ENCODE measurements at places on chromosomes 7 and 10.

DNA sequence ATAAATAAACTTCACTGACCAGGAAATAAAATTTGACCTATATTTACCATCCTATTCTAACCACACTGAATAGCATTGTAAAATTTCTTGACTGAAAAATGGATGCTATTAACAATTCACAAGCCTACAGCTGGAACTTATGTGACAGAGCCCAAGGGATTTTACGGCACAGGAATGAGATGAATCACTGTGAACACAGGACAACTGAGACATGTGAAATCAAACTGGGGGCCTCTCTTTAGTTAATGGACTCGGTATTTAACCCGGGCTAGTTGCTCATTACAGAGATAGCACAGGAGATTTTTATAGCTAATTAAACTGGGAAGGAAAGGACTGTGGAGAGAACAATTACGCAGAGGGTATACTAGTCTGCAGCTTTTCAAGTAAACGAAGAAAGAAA lies 100.6 kb downstream of the MICU1 start:
- no peaks in the 10 kb centered on the region for H3K27me3 ChIP-seq
- no peak overlapping the region for H3K4me3 ChIP-seq
- DNase-seq = no peak
- no peak overlapping the region for H3K27ac ChIP-seq
- H3K4me1 ChIP-seq = no peaks in the 10 kb centered on the region

DNA sequence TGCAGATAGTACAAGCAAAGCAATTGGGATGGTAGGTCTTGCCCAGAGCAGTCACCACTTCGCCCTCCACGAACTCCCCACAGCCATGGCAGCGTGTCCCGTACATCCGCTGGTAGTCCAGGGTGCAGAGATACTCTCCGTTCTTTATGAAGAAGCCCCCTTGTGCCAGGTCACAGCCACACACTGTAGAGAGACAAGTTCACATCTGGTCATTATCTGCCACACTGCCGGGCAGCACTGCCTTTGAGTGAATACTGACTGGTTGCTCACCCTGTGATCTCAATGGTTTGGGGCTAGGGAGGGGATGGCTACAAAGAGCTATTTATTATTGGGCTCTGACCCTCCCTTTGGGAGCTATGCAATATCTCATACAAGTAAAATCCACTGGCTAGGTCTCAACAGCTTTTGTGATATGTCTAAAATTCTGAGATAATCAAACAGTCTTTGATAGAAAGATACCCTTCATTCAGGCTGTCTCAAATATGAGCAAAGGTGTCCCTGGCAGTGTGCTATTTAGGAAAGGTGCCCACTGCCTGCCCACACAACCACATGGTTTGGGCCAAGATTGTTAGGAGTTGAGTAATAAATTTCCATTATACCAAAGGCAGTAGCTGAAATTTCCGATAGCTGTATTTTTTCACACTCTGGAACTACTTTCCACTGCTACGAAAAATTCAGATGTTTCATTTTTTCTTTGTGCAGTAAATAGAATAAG lies 82.5 kb downstream of the ABLIM1 start:
- no peak overlapping the region for H3K4me3 ChIP-seq
- no peaks in the 10 kb centered on the region for H3K36me3 ChIP-seq
- H3K27ac ChIP-seq = no peak overlapping the region

GRCh38 chr10:29540016-29540415 lies 94.8 kb downstream of the SVIL start:
- H3K4me1 ChIP-seq = no peaks in the 10 kb centered on the region
- no peaks in the 10 kb centered on the region for H3K27me3 ChIP-seq
- H3K4me3 ChIP-seq = no peak overlapping the region
- no peak overlapping the region for H3K27ac ChIP-seq
- no peaks in the 10 kb centered on the region for H3K36me3 ChIP-seq

GRCh38 chr10:5196702-5197113 lies at the start of gene AKR1C4:
Gene AKR1C4, plus strand, starts transcription at chr10:5196837. Its CDS starts 31 bp downstream, at chr10:5196868.
- DNase-seq = no peak
- H3K27me3 ChIP-seq = no peaks in the 10 kb centered on the region
- H3K27ac ChIP-seq = no peak within 1 kb of the TSS
- no peaks in the 10 kb centered on the region for H3K4me1 ChIP-seq
- H3K36me3 ChIP-seq = no peaks in the 10 kb centered on the region

- H3K4me3 ChIP-seq = no peak overlapping the region
- no peaks in the 10 kb centered on the region for H3K36me3 ChIP-seq
- peaks cover 21% of the 10 kb centered on the region for H3K4me1 ChIP-seq
- H3K27ac ChIP-seq = no peak overlapping the region
- H3K27me3 ChIP-seq = no peaks in the 10 kb centered on the region
These were observed 273.3 kb downstream of the PTEN start for GRCh38 chr10:88136712-88137111.

DNA sequence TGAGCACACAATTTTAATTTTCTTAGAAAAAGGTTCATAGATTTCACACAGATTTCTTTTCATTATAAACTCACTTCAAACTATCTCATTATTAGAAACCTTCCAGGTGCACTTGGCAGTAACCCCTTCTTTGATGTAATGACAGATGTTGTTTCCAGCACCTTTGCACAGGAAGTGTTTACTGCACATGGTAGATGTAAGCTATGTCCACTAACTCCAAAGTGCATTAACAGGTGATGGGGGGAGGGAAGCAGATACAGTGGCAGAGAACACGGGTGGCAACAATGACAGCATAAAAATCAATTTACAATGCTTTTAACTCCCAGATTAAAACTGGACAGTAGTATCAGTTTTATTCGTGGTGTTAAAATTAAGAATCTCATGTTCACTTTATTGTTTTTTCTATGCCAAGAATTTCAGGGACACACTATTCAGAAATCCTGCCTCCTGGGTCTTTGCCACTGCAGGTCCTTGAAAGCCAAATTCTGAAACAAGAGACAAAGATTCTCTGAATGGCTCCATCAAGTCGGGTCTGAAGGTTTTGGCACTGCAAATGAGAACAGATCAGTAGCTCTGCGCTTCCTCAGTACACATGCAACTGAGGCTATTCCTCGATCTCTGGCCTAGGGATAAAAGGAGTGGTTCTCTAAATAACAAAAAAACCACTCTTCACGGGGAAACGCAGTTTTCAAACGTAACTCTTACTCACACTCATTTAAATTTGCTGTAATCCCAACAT lies 187.7 kb downstream of the JAZF1 start:
- H3K4me1 ChIP-seq = peaks cover 26% of the 10 kb centered on the region
- H3K4me3 ChIP-seq = no peak overlapping the region
- no peak overlapping the region for H3K27ac ChIP-seq
- no peaks in the 10 kb centered on the region for H3K27me3 ChIP-seq
